Lung (tissue), 17 donors: ENCODE measurements at places on chromosomes 4 and X. TPM values are rescaled to one million over a fixed set of nuclear protein-coding genes. Genes with fewer than 3 reads are reported as not detected.
A peak's percentile ranks its signal among the peaks of the same experiment; 100 is the strongest.

DNA sequence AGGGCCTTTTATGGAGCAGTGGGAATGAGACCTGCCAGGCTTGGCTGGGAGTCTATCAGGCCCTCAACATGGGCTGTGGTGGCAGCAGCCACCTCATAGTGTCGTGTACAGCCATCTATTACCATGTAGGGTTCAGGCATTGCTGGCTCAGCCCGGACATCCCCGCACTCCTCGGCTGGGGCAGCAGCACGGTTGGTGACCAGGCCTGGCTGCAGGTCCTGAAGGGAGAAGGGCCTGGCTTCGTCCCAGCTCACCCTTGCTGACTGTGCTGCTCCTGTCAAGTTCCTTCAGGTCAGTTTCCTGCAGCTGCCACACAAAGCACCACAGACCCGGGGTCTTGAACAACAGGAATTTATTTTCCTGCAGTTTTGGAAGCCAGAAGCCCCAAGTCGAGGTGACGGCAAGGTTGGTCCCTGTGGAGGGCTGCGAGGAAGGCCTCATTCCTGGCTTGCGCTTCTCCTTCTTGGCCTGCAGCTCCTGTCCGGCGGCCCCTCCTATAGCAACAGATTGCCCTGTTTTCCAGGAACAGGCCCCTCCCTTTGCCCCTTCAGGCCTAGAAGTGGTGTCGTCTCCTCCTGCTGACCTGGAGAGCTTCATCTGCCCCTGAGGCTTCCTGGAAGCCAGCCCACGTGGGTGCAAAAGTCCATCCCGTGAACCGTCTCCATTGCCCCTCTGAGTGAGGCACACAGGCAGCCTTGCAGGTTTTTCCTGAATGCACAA is 25.2 kb upstream of the SORCS2 start:
- no peak for DNase-seq
- no peak overlapping the region for H3K27ac ChIP-seq
- H3K4me1 ChIP-seq: no peaks in the 10 kb centered on the region
- no peaks in the 10 kb centered on the region for H3K27me3 ChIP-seq
- H3K36me3 ChIP-seq: no peaks in the 10 kb centered on the region
- no peak overlapping the region for H3K4me3 ChIP-seq

NLRP2B gene
- not detected for total RNA-seq

DNA sequence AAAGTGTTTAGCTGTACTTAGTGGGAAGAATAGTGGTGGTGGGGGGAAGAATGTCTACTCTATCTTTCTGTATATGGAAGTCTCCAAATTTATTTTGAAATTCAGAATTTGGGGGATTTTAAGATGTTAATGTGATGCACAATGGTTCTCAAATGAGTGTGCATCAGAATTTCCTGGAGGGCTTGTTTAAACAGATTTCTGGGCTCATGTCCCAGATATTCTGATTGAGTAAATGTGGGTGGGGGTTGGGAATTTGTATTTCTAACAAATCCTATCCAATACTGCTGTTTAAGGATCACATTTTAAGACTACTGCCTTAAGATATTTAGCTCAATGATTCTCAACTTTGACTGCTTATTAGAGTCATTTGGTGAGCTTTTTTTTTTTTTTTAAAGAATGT is 15.1 kb upstream of the INTS6L start:
- H3K27ac ChIP-seq: no peak overlapping the region
- H3K4me1 ChIP-seq: no peaks in the 10 kb centered on the region
- DNase-seq: peak; percentile 50
- no peaks in the 10 kb centered on the region for H3K36me3 ChIP-seq

DNA sequence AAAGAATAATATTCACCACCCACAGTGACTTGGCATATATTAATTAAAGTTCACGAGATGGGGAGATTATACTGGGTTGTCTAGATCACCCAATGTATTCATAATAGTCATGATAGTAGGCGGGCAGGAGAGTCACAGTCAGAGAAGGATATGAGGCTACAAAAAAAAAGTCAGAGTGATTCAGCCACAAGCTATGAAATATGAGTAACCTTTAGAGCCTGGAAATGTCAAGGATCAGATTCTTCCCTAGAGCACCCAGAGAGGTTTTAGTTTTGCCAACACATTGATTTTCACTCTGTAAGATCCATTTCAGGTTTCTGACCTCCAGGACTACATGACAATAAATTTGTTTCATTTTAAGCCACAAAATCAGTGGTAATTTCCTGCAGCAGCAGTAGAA is 501.9 kb downstream of the GABRG1 start:
- H3K27me3 ChIP-seq: no peaks in the 10 kb centered on the region
- DNase-seq: no peak
- no peak overlapping the region for H3K4me3 ChIP-seq
- no peaks in the 10 kb centered on the region for H3K4me1 ChIP-seq
- no peak overlapping the region for H3K27ac ChIP-seq

RIBC1 gene
- 12.7 TPM for total RNA-seq

DNA sequence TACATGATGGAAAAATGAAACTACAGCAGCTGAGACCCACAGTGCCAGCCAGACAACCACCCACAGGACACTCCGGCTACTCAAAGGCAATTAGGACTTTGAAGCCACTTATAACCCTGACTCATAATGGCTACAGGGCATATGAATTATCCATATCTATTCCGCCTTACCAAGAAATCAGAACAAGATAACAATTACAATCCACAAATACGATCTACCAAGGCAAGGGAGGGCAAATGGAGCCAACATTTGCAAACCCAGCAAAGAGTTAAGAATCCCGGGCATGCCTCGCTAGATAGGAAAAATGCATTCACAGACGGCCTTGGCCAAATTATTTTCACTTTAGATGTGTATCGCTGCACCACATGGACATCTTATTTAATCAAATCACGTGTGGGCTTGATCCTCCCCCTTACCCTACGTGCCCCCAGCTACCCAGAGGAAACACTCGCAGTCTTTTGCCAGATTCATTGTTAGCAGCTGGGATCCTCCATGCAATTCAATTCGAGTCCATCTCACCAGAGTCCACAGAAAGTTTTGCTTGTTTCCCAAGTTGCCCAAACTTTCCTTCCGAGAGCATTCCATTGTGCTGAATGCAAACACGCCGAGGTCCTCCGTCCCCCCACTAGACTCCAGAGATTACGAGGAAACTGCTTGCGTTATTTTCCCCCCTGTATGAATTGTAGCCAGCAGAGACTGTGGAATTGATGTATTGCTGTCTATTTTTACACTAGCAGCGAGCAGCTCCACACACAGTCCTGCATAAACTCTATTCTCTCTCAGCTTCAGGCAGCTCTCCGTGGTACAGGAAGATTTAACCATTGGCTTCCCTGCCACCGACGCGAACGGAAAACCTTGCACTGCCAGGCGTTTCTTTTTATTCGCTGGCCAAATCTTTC is 1.2 kb downstream of the PPARGC1A start:
- no peaks in the 10 kb centered on the region for H3K27me3 ChIP-seq
- peak; percentile 50 for DNase-seq
- peak overlapping the region; percentile 85 for H3K27ac ChIP-seq
- peaks cover 6% of the 10 kb centered on the region for H3K4me1 ChIP-seq
- peak overlapping the region; percentile 55 for H3K4me3 ChIP-seq
- H3K36me3 ChIP-seq: no peaks in the 10 kb centered on the region
